Cerebellar nuclear complex (tissue), 1 donor: ENCODE measurements at places on chromosomes 2 and 18.

GRCh38 chr2:16051841-16052564, 111.7 kb downstream of the MYCN start:
- no peak for DNase-seq

DNA sequence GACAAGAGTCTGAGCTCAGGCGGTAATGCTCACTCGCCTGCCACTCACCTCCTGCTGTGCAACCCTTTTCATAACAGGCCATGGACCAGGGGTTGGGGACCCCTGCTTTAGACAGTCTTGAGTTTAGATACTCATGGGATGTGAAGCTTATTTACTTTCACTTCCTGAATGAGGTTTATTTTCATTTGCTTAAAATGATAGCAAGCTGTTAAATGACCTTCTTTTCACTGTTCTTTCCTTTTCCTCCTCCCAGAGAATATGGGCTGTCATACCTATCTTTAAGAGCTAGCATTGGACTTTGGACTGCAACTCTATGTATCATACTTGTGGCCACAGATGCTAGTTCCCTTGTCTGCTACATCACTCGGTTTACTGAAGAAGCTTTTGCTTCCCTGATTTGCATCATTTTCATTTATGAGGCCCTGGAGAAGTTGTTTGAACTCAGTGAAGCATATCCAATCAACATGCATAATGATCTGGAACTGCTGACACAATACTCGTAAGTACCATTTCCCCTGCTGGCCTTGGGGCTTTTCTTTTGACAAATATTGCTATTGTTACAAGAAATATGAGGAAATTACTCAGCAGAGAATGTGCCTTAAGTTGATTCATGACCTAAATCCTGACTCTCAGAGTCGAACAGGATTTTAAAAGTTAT, 168.5 kb downstream of the DPP4 start:
- DNase-seq: no peak

DNA sequence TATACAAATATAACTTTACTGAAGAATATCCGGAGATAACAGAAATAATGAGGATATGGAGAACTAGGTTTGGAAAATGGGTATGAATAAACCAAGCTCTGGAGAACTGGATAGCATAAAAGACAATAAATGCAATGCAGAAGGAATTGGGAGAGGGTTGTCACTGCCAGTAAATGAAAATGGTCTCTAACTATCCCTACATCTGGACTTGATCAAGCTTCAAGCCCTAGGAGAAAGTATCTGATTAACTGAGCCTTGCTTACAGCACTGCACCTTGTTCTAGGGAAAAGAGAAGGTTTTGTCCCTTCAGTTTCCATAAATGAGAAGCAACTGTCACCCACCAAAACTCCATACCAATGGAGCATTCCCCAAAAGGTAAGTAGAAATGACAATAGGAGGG, 514.6 kb upstream of the ZEB2 start:
- no peak for DNase-seq

DNA sequence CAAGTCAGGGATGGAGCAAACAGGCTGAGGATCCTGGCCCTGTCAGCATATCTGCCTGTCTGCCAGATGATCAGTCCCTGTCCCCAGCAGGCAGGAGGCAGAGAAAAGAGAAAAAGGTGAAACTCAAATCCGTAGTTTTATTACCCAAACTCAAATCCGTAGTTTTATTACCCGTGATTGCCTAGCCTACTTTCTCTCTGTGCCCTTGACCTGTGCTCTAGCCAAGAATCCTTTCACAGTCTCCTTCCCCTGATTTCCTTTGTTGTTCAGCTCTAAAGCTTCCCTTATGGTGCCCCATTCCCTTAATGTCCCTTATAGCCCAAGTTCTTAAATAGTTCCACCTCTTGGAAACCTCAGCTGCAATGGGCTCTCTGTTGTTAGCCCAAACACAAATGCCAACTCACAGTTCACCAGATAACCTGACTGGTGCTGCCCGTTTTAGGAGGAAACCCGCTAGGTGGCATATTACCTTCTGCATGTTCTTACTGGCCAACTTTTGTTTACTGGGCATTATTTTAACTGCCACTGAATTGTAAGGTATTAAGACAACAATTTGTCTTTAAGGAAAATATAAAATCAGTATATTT, 125.7 kb upstream of the FZD5 start:
- no peak for DNase-seq

DNA sequence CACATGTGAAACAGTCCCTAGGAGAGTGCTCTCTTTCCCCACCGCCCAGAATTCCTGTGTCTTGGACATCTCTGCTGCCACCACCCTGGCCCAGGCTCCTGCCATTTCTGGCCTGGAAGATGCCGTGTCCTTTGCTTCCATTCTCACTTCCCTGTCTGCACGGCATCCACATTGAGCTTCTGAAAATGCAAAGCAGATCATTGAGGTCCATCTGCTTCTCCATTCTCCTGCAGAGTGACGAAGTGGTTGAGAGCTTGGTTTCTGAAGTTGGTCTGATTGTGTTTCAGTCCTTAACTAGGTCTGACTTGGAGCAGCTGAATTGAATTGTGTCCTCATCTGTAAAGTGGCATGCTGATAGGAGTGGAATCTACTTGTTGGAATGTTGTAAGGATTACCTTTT, 98.7 kb upstream of the MGAT5 start:
- no peak for DNase-seq

DNA sequence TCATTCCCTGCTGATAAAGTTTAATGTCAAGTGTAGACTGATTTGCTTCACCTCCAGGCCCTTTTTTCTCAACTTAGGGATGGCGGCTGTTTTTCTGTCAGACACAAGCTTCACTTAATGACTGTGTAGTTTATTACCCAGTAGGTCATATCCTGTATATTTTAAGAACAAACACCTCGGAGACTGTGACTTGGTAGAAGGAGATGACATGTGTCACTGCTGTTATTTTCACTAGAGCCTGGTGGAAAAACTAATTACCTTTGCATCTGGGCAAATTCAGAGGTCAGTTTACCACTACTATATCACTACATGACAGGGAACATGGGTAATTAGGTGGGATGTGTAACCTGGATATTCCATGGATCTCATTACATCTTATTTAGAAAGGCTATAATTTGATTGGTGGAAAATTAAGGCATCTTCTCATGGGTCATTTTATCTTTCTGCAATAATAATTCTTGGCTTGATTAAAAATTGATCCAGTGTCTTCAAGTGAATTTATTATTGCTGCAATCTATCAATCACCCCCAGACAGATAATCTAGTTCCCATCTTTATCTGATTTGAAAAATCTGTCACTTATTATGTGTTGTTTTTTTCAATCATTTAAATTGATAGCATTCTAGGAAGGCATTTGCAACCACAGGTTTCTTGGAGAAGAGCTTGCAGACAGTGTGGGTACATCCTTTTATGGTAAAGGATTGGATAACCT, 353.8 kb upstream of the SPRED2 start:
- no peak for DNase-seq

DNA sequence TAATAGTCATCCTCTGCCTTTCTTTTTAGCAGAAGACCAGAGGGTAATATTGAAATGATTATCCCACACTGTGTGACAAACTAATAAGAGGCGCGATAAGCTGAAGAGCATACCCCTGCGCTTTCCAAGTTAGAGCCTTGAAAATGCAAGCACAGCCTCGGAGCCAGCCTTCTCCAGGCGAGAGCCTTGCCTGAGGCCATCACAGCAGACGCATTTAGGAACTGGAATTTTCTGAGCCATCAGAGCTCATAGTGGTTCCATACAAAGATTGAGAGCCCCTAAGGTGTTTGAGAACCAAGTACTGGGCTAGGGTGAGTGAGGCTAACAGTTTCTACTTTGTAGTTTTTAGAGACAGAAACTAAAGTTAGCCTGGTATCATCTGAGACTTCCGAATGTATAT, 19.9 kb downstream of the PSMG2 start:
- DNase-seq: no peak

GRCh38 chr2:218318241-218318640, 25.9 kb upstream of the TMBIM1 start:
- no peak for DNase-seq
